ENCODE measurements at places on chromosomes 16 and 17.

- no peak for DNase-seq
- H3K27ac ChIP-seq: no peak overlapping the region
- H3K4me1 ChIP-seq: no peaks in the 10 kb centered on the region
- no peak overlapping the region for H3K4me3 ChIP-seq
- no peaks in the 10 kb centered on the region for H3K36me3 ChIP-seq
- H3K27me3 ChIP-seq: 0 out of 2 replicates have a peak, but pooled peaks cover 4% of the 10 kb centered on the region
Observed at GRCh38 chr17:30222721-30223175, 12.7 kb downstream of the SLC6A4 start.

DNA sequence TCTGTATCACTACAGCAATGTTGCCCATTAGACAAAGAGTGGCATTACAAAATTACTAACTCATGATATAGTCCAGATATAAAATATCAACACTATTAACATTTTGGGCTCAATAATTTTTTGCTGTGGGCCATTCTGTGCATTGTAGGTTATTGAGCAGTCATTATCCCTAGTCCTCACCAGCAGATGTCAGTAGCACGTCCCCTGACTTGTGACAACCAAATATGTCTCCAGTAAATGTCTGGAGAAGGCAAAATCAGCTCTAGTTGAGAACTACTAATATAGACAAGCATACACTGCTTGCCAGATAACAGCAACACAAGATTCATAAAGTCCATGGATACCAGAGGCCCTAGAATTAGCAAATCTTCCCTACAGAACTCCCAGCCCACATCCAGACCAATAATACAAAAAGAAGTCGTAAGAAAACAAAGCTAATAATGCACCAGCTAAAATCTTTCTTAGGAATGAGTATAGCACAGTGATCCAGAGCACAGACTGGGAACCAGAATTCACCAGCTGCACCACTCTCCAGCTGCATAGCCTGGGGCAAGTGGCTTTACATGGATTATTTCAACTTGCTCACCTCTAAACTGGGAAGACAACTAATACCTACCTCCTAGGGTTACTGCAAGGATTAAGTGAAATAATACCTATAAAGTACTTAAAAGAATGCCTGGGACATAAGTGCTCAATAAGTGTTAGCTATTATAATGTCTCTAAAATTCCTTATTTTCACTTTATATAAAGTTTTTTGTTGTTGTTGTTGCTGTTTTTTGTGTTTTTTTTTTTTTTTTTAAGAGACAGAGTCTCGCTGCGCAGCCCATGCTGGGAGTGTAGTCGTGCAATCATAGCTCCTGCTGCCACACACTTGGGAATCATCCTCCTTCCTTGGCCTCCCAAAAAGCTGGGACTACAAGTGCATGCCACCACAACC is 23.7 kb downstream of the HELZ start:
- no peak overlapping the region for H3K4me3 ChIP-seq
- peak; percentile 65 for DNase-seq
- H3K4me1 ChIP-seq: peaks cover 12% of the 10 kb centered on the region
- H3K27me3 ChIP-seq: no peaks in the 10 kb centered on the region

DNA sequence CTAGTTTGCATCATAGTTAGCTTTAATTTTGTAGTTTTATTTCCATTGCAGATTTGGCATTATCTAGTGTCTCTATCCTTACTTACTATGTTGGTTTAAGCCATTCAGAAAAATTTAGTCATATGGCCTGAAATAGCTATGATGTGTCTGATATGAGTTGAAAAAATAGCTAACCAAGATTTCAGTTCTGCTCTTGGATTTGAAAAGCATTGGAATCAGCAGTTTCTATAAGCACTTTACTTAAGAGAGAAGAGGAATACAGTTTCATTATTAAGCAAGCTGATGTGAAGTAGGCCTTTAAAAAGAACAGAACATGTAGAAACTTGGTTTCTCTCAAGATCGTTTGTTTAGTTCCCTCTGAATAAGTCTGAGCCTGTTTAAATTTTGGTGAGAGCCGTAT is 25.9 kb downstream of the LPCAT2 start:
- no peaks in the 10 kb centered on the region for H3K36me3 ChIP-seq
- no peak overlapping the region for H3K4me3 ChIP-seq
- DNase-seq: no peak
- no peaks in the 10 kb centered on the region for H3K27me3 ChIP-seq
- H3K4me1 ChIP-seq: peaks cover 20% of the 10 kb centered on the region

GRCh38 chr17:4004517-4005295 is 40.5 kb upstream of the ATP2A3 start:
- H3K36me3 ChIP-seq: no peaks in the 10 kb centered on the region
- peaks cover 7% of the 10 kb centered on the region for H3K4me1 ChIP-seq
- no peaks in the 10 kb centered on the region for H3K27me3 ChIP-seq

DNA sequence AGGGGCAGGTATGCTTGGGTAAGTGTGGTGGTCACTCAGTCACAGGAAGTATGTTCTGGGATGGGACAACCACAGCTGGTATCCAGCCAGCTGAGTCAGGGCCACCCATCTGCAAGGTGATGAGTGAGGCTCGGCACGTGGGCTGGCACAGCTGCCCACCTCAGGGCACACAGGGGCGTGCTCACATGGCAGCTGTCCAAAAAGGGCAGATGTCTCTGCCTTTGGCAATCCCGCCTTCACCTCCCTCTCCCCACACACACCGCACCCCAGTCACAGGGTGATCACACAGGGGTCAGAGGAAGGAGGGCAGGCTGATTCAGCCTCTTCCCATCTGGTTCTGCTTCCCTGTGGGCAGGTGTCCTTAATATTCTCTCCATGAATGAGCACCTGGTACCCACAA is 85.9 kb upstream of the TOB1 start:
- no peak overlapping the region for H3K4me3 ChIP-seq
- peaks cover 30% of the 10 kb centered on the region for H3K4me1 ChIP-seq
- H3K27me3 ChIP-seq: no peaks in the 10 kb centered on the region
- H3K27ac ChIP-seq: no peak overlapping the region

DNA sequence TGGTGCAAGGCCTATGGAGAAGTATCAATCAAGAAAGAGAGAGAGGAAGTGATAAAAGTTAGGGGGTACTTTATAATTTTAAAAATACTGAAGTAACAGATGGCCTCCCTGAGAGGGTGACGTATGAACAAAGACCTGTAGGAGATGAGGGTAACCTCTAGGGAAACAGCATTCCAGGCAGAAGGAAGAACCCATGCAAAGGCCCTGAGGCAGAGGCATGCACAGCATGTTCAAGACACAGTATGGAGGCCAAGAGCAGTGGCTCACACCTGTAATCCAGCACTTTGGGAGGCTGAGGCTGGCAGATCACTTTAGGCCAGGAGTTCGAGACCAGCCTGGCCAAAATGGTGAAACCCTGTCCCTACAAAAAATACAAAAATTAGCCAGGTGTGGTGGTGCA is 192.6 kb upstream of the AXIN2 start:
- no peaks in the 10 kb centered on the region for H3K36me3 ChIP-seq
- H3K4me3 ChIP-seq: no peak overlapping the region
- peaks cover 15% of the 10 kb centered on the region for H3K4me1 ChIP-seq
- no peak for DNase-seq

DNA sequence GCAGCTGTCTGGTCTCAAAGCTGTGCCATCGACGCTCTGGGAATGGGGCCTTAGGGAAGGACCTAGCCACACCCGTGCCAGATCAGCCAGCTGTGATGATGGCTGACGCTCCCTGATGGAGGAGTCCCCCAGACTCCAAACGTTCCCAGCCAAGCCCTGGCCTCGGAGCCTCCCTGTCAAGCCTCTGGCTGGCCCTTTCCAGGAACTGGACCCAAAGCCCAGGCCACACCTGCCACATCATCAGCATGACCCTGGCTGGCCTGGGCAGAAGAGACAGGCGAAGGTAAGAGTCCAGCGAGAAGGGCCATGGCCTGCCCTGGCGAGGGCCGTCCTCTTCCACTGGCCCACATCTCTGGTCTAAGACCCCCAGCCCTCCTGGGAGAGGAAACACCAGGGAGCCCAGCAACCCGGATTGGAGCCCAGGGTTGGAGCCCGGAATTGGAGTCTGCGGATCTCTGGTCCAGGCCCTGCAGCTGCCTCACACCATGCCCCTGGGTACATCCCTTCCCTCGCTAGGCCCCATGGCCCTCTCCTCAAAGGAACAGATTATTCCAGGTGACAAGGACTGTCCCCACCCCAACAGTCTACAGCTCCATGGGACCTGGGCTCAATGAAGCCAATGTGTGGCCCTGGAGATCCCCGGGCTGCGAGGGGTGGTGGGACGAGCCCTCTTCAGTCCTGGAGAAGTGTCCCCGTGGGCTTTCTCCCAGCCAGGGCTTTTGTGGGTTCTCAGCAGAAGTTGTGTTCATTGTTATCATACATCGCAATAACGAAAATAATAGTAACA is 105.1 kb upstream of the TNRC6C start:
- H3K27ac ChIP-seq: no peak overlapping the region
- no peaks in the 10 kb centered on the region for H3K36me3 ChIP-seq
- no peaks in the 10 kb centered on the region for H3K4me1 ChIP-seq
- peaks cover 7% of the 10 kb centered on the region for H3K27me3 ChIP-seq

- no peaks in the 10 kb centered on the region for H3K36me3 ChIP-seq
- H3K4me3 ChIP-seq: no peak overlapping the region
- H3K27me3 ChIP-seq: no peaks in the 10 kb centered on the region
Observed at GRCh38 chr17:68379177-68379510, 78.2 kb downstream of the WIPI1 start.

DNA sequence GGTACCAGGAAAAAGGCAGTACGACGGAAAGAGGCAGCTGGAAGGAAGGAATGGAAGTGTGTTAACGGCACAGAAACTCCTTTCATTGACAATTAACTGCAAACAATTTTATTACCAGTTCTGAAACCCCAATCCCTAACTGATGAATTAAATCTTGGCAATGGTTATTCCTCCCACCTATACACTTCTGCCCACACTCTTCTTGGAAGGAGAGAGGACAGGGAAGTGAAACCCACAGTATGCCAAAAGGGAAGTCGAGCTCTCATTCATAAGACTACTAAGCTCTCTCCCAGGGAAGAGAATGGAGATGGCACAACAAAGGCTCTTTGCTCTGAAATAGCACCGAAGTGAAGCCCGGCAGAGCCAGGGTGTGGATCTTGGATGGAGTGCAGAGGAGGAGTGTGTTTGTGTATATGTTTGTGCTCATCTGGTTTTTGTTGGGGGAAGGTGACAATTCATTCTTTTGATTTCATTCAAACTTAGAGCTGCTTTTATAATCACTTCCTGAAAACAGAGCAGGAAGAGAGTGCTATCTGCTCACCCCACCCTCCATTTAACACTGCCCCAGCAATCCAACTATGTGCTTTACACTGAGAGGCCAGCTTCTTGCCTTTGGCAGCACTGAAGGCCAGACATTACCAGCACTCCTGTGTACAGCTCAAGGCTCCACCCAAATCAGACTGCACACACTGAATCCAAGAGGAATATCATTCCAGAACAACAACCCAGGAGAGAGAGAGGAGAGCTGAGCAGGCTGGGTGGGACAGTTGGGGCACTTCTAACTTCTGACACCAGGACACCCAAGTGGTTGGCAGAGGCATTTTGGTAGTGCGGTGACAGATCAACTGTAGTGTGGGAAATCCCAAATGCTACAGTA is 68.7 kb downstream of the HIC1 start:
- no peaks in the 10 kb centered on the region for H3K36me3 ChIP-seq
- peak; percentile 48 for DNase-seq
- H3K27ac ChIP-seq: peak overlapping the region; percentile 55
- H3K27me3 ChIP-seq: no peaks in the 10 kb centered on the region
- H3K4me3 ChIP-seq: no peak overlapping the region

GRCh38 chr17:57389473-57389872 is 133.2 kb downstream of the MSI2 start:
- H3K27me3 ChIP-seq: no peaks in the 10 kb centered on the region
- H3K4me1 ChIP-seq: no peaks in the 10 kb centered on the region
- no peak overlapping the region for H3K4me3 ChIP-seq
- no peak overlapping the region for H3K27ac ChIP-seq
- DNase-seq: no peak

DNA sequence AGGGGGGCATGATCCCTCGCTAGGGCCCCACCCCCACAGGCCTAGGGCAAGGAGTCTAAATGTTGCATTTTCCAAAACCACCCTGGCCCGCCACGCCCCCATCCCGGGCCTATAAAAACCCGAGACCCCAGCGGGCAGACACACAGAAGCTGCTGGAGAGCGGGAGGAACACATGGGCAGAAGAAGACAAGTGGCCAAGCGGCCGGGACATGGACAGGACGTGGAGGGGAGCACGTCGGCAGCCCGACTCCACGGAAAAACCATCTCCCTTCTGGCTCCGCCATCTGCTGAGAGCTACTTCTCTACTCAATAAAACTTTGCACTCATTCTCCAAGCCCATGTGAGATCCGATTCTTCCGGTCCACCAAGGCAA is 34.1 kb upstream of the ENPP7 start:
- H3K4me3 ChIP-seq: no peak overlapping the region
- H3K36me3 ChIP-seq: no peaks in the 10 kb centered on the region
- H3K27me3 ChIP-seq: peaks cover 39% of the 10 kb centered on the region
- no peak overlapping the region for H3K27ac ChIP-seq

DNA sequence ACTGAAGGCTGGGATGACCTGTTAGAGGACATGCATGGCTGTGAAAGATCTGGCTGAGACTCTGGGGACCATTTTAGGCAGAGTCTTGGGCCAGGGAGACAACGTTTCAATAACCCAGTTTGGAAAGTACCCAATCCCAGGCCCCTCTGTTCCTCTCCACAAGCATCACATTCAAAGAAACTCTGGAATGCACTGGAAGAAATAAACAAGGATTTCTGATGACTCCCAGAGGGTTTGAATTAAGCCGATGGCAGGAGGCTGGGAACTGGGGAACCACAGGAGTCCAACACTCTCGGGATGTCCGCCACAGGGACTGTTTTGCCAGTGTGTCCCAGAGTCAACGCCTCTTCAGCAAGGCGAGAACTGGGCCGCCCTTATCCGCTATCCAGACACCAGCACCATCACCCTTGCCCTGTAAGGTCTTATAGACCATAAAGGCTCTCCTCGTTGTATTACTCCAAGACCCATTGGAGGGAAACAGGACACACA is 3.3 kb downstream of the PMP22 start:
- H3K4me3 ChIP-seq: peak overlapping the region; percentile 94
- H3K27ac ChIP-seq: peak overlapping the region; percentile 90
- H3K36me3 ChIP-seq: peaks cover 2% of the 10 kb centered on the region
- H3K27me3 ChIP-seq: no peaks in the 10 kb centered on the region
- peaks cover 24% of the 10 kb centered on the region for H3K4me1 ChIP-seq
- peak; percentile 60 for DNase-seq

- H3K27me3 ChIP-seq: no peaks in the 10 kb centered on the region
- no peak overlapping the region for H3K27ac ChIP-seq
- H3K36me3 ChIP-seq: 0 out of 2 replicates have a peak, but pooled peaks cover 6% of the 10 kb centered on the region
- no peaks in the 10 kb centered on the region for H3K4me1 ChIP-seq
- no peak overlapping the region for H3K4me3 ChIP-seq
Observed at GRCh38 chr17:76755285-76755684, 17.4 kb downstream of the MFSD11 start.

DNA sequence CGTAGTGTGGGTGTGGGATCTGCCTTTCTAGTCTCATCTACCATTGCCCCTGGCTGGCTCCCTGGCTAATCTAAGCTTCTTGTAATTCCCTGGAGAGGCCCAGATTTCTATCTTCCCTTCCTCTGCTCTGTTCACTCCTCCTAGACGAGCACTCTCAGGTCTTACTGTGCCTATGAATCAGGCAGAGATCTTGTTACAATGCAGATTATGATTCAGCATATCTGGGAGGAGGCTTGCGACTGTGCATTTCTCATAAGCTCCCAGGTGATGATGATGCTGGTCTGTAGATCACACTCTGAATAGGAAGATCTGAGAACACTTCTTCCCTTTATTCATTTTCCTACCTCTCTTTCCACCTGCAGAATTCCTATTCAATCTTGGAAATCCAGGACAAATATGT is 200.1 kb downstream of the CBLN1 start:
- DNase-seq: no peak
- no peak overlapping the region for H3K4me3 ChIP-seq
- H3K27ac ChIP-seq: no peak overlapping the region
- no peaks in the 10 kb centered on the region for H3K27me3 ChIP-seq

GRCh38 chr17:81400996-81401722 is 5.9 kb downstream of the BAHCC1 start:
- DNase-seq: peak; percentile 47
- peak overlapping the region; percentile 88 for H3K27ac ChIP-seq
- H3K4me1 ChIP-seq: peaks cover 39% of the 10 kb centered on the region
- no peaks in the 10 kb centered on the region for H3K36me3 ChIP-seq
- H3K4me3 ChIP-seq: peak overlapping the region; percentile 83
